NCI-H1092 (cell line): ENCODE measurements at places on chromosomes 3 and 15.

DNA sequence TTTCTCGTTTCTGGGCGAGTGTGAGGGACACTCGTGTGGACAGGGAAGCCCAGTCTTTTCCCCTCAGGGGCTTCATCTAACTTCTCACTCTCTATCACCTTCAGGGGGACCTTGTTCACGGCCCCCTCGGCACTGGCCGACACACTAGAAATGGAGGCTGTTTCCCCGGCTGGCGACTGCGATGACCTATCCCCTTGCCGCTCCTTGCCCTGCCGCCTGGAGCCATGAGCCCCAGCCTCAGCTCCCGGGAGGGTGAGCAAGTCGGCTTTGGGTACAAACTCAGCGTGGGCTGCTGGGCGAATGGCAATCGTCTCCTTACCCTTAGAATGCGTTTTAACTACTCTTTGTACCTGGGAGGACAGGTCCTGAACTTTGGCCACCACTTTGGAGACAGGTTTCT, 41.0 kb downstream of the FMN1 start:
- no peak for DNase-seq

- no peak for DNase-seq
Measured at GRCh38 chr3:172289583-172289982, 158.7 kb downstream of the GHSR start.

DNA sequence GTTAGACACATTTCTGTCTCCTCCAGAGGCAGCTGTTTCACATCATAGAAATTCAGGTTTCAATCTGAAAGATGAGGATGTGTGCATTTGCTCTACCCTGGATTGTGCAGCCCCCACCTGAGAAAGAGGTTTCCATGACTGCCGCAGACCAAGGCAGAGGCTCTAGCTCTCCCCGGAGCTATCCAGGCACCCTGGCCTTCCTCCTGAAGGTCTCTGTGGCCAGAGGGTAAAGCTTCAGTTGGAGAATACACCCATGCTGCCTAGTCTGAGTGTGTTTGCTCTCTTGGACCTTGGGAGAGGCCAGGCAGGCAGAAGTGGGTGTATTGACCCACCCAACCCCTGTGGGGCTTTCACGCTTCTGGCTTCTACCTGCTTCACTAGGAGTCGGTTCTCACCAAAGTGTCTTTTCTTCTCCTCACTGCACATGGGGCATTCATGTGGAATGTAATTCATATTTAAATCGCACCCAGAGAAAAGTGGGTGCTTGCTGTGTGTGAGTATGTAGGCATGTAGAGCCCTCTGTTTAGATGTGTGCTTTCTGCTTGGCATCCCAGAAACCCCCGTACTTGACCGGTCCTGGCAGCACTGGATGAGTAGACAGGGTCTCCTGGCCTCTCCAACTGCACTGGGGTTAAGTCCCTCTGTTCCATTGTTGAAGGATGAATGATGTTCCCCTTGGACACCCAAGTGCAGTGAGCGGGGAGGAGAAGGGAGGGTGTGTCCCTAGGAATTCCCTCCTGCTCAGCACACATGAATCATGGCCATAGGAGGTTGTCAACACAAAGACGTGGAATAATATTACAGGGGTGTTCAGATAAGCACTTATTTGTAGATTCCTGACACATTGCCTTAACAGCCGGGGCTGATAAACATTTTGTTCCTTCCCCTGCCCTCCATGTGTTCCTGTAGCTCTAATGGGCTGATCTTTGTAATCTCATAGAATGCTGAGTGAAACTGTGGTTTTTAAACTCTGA, 20.3 kb upstream of the RAB6B start:
- no peak for DNase-seq

GRCh38 chr3:56980798-56981390, 79.6 kb upstream of the SPATA12 start:
- DNase-seq, result no peak
